ENCODE measurements at places on chromosomes 16 and 17. TPM values are rescaled to one million over a fixed set of nuclear protein-coding genes. Genes with fewer than 3 reads are reported as not detected.

Gene CCL8
- 0.35 TPM for total RNA-seq

Gene KCNH4
- total RNA-seq = 0.21 TPM

Gene MCRIP2
- 117 TPM for total RNA-seq

Gene ZG16
- not detected for total RNA-seq

Gene FOXN1
- total RNA-seq = not detected

Gene CA5A
- not detected for total RNA-seq

Gene C17orf78
- total RNA-seq = not detected

Gene TNRC6A
- 31.5 TPM for total RNA-seq

Gene GLIS2
- 29.2 TPM for total RNA-seq

Gene HIGD1B
- 11.6 TPM for total RNA-seq

Gene CHMP1A
- 41.7 TPM for total RNA-seq

Gene CLEC18C
- 0.73 TPM for total RNA-seq

Gene FDXR
- total RNA-seq = 8.1 TPM

Gene TBC1D3E
- total RNA-seq = not detected

Gene KCNH6
- total RNA-seq = not detected

Gene REXO5
- 3.5 TPM for total RNA-seq

Gene SMTNL2
- total RNA-seq = 13.2 TPM

Gene FBXW10B
- total RNA-seq = 0.56 TPM

Gene HSF4
- 24.3 TPM for total RNA-seq

Gene EFCAB5
- not detected for total RNA-seq

Gene ZNF689
- 6.6 TPM for total RNA-seq

Gene ATP2A1
- total RNA-seq = 0.27 TPM

Gene PRDM7
- not detected for total RNA-seq

Gene PYCARD
- 10.8 TPM for total RNA-seq

Gene ACD
- 10.2 TPM for total RNA-seq
